NCI-H1048 (cell line): ENCODE measurements at places on chromosomes 7 and 10.

DNA sequence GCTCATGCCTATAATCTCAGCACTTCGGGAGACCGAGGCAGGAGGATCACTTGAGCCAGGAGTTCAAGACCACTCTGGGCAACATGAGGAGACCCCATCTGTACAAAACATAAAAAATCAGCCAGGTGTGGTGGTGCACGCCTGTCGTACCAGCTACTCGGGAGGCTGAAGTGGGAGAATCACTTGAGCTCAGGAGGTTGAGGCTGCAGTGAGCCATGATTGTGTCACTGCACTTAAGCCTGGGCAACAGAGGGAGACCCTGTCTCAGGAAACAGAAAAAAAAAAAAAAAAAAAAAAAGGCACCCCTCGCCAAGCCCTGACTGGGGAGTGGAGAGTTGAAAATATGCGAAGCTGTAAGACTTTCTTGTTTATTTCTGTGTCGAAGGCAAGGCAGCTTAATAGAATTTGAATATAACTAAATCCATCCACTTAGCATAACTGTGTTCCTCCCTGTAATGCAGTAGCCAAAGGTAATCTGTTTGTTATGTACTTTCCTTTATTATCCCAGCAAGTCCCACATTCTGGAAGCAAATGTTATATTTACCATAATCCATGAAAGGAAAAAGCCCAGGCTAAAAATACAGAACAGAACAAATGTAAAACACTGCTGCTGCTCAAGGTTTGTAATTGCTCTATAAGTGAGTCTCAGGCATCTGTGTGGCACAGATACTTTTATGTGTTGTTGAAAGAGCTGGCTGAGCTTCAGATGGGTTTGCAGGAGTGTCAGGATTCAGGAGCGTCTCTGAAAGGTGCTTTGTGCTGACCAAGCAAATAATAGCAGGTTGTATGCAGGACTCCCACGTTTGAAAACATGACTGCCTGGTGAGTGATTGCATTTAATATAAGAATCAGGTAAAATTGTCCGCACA is 127.2 kb downstream of the CELF2 start:
- peak; percentile 61 for DNase-seq

DNA sequence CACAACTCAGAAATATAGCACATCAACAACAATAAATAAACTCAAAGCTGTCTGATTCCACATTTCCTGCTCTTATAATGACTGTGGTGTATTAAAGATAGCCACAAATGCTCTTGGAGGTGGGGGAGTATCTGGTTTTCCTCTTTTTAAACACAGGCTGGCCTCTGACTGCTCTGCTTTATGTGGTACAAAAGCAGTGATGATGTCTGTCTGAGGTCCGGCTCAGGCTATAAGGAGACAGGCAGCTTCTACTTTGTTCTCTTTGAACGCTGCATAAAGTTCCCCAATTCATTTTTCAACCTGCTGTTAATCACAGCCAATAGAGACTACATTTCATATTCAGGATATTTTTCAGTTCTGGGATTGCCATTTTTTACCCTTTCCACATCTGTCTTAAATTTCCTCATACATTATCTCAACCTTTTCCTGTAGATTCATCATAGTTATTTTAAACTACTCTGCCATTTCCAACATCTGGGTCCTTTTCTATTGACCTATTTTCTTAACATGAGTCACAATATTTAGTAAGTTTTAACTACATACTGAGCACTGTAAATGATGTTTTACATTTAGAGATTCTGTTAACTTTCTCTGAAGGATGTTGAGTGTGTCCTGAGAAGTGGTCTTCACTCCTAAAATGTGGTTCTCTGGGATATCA is 64.9 kb downstream of the CRPPA start:
- DNase-seq = no peak

- DNase-seq = no peak
These were observed 78.5 kb upstream of the LYZL1 start for GRCh38 chr10:29210266-29210868.

- DNase-seq = no peak
These were observed 1.9 kb upstream of the ARL4A start for GRCh38 chr7:12685550-12685949.

DNA sequence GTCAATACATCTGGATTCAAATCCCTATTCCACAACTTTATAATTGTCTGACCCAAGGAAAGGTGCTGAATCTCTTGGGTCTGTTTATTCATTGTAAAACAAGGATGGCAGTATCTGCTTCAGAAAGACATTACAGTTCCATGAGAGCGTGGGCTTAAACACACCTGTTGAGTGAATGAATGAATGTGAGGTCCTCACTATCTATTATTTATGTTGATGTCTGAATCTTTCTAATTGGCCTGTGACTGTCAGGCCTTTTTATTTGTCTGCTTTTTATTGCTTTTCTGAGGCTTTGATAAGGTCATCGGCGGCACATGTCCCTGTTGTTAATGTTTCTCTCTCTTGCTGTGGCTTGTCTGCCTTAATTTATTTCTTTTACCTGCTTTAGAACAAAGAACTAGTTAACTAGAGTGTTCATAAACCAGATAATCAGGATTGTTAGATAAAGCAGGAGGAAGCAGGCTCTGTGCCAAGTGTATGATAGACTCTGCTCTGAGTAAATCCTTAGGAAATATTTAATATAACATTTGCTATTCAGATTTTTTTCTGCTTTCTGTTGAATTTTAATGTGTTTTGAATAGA is 42.3 kb upstream of the CYCS start:
- peak; percentile 24 for DNase-seq

DNA sequence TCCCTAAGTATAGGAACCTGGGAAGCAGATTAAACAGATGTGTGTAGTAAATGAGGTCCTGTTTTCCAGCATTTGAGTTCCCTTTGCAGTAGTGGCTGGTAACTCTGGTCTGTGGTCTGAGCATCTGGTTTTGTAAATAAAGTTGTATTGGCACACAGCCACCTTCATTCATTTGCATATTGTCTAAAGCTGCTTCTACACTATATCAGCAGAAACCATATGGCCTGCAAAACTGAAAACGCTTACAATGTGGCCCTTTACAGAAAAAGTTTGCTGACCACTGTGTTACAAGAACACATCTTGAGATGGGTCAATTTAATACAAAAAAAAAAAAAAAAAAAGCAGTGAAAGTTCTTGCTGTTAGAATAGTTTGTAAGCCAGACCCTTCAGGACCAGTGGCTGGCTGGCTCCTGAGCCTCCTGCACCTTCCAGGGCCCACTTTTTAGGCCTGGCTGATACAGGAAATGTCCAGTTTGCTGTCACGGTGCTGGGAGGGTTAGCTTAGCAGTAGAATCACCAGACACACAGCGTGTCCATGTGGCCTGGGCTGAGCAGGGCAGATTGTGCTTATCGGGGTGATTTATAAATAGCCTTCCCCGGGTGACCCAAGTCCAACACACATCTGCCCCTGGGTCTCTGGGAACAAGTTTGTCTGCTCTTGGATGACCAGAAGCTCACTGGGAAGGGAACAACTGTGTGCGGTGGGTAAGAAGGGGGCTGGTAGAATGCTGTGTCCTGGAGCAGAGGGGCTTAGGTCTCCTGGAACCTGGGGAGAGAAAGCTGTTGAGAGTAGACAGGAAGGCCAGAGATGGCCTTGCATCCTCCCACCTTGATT is 1.4 kb downstream of the C10orf71 start:
- DNase-seq = no peak

- no peak for DNase-seq
These were observed 101.3 kb upstream of the DNAJB12 start for GRCh38 chr10:72455889-72456595.

DNA sequence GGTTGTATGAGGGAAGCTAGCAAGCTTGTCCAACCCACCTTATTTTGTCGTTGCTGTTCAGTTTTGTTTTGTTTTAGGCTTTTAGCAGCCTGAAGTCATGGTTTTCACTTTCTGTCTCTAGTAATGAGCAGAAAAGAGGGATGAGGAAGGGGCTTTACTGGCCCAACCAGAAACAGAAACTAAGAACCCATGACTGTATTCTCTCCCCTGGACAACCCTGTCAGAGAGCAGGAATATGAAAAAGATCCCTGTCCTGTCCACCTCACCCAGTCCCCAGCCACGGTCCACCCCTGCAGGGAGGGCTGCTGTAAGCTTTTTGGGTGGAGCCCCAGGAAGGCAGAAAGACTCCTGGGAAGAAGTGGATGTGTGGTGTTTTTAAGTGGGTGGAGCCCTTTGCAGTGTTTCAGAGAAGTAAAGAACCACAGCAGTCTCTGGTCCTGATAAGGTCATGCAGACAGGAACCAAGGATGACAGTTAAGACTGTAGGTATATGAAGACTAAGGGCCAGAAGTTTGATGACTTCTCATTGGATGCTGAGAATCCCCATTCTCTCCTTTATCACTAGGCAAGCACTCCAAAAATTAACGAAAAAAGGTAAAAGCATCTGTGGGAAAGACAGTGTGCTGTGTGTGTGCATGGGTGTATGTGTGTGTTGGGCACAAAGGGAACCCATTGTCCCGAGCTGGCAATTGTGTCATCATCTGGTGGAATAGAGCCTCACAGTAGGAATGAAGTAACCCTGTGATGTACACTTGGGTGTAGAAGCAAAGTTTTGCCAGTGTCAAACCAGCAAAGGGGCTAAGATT is 13.8 kb downstream of the MRPL32 start:
- no peak for DNase-seq

GRCh38 chr7:134737566-134738345 is 41.7 kb upstream of the CALD1 start:
- no peak for DNase-seq

DNA sequence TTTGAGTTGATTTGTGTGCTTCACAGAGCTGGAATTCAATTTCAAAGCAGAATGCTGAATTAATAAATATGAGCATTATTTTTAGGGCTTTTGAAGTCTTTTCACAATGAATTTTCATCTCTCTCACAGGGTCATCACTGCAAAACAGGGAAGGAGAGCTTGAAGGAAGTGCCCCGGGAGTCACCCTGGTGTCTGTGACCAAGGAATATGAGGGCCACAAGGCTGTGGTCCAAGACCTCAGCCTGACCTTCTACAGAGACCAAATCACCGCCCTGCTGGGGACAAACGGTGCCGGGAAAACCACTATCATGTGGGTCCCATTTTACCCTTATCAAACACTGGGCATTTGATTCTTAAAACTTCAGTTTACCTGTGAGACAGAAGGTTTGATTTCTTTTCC is 217.7 kb downstream of the ABCA13 start:
- no peak for DNase-seq

DNA sequence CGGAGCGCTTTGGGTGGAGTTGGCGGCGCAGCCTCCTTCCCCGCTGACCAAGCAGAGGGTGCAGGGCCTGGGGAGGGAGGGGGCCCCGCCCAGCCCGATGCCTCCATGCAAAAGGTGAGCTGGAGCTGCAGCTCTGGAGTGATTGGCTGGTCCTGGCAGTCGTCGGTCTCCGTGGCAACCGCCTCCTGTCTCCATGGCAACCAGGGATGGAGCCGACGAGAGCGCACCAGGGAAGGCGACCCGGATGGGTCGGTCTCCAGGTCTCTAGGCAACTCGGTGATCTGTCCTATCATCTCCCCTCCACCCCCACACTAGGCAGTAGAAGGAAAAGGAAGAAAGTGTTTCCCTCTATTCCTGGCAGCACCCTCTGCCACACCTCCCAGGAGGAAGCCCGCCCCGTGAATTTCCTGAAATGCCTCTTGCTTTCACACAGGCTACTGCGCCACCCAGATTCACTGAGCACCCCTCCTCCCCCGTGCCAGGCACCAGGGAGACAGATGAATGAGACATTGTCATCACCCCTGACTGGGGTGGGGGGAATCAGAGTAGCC is 647 bp upstream of the NACAD start:
- peak; percentile 64 for DNase-seq

- no peak for DNase-seq
These were observed 138.8 kb downstream of the KCNMA1 start for GRCh38 chr10:77498829-77499228.

DNA sequence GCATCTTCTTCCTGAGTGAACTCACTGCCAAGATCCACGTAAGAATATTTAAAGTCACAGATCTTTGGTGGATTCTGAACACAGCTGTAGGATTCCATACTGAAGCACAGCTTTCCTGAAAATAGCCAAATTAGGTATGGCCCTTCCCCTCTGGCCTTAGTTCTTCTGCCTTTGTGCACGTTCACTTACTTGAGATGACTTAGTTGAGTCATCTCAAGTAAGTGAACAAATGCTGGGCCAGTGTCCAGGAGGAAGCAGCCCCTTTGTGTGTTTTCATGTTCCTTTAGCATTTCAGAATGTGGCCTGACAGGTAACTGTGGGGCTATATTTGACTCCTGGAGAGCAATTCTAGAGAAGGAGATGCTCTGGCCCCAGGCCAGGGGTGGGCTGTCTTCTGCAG is 51.5 kb downstream of the CCNY start:
- DNase-seq = no peak

- no peak for DNase-seq
These were observed 6.6 kb upstream of the FEZF1 start for GRCh38 chr7:122311050-122311700.

DNA sequence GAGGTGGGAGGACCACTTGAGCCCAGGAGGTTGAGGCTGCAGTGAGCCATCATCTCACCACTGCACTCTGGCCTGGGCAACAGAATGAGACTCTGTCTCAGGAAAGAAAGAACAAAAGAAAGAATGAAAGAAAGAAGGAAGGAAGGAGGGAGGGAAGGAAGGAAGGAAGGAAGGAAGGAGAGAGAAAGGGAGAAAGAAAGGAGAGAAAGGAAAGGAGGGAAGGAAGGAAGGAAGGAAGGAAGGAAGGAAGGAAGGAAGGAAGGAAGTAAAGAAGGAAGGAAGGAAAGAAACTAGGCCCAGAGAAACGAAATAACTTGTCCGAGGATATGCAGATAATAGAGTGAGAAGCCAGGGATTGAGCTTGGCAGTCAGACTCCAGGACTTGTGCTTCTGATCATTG is 102.1 kb downstream of the SKIDA1 start:
- DNase-seq = no peak

DNA sequence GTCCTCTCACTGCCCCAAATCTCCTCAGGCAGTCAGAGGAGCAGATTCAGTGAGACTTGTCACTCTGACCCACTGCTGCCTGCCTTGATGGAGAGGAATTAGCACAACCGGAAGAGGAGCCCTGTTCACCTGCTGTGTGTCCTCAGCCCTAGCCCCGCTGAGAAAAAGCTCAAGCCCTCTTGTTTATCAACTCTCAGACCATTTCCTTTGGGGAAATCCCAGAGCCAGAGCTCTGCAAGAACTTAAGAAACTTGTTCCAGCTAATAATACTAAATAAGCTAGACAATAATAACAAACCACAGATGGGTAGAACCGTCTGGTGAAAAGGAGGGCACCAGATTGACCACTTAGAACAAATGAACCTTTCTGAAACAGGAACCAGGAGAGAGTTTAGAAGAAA is 37.7 kb upstream of the ITGB1 start:
- DNase-seq = no peak
